ENCODE measurements at places on chromosomes 2 and 18.

- peak; percentile 87 for DNase-seq
Measured at GRCh38 chr2:230678451-230678850, 34.2 kb upstream of the CAB39 start.

GRCh38 chr2:238613610-238614009 is 186.9 kb downstream of the ASB1 start:
- DNase-seq: no peak

DNA sequence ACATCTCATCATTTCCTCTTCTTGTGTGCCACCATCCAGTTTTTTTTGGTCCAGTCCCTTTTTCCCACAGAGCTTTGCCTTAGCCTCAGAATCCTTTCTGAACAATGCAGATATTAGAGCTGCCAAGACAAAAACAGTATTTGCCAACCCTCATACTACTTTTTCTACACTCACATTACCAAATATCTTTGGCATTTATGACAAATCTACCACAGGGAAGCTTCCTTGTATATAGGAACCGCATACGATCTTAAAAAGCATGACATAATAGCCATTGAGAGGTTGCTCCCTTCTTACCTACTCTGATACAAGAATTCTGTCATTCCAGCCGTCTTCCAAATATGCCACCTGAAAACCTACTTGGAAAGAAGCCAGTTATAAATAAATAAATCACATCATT is 9.4 kb downstream of the ZNF24 start:
- DNase-seq: no peak

DNA sequence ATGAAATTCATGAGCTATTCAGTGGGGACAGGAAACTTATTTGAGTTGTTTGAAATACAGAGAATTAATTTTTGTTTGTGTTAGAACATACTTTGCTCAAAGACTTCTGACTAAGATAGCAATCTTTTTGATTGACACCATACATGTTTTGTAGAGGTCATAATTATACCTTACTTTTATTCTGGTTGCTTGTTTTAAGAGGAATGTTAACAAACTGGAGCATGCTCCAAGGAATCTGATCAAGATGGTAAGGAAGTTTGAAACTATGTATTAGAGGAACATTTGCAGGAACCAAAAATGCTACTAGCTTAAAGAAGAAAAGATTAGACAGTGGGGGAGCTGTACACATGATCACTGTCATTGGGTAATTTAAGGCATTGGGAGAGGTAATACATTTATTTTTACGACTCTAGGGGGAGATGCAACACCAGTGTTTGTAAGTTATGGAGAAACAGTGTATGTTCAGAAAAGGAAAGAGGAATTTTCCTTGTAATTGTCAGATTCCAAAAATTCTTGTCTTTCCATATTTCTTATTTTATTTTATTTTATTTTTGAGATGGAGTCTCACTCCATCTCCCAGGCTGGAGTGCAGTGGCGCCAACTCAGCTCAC is 8.0 kb downstream of the AGFG1 start:
- DNase-seq: no peak

- DNase-seq: no peak
Measured at GRCh38 chr2:241558532-241559322, at the start of gene BOK. TSS of gene BOK (plus strand) at chr2:241558745. CDS start at chr2:241559484, 739 bp downstream.
